ENCODE measurements at places on chromosomes 2 and 18.

DNA sequence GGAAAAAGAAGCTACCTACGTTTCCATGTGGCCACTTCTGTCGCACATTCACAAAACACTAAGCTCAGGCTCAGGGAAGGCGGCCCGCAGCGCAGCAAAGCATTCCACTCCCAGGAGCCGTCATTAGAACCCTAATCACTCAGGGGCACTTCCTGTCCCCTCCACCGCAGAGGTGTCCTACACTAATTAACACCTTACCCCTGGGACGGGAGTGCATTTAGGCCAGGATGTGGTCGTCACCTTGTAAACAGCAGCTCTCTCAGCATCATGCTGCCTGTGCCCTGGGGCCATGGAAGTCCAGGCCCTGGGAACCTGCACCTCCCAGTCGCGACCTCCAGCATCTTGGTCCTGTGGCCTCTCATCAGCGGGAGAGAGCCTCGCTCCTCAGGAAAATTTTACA, 359.8 kb upstream of the SALL3 start:
- no peak for DNase-seq

DNA sequence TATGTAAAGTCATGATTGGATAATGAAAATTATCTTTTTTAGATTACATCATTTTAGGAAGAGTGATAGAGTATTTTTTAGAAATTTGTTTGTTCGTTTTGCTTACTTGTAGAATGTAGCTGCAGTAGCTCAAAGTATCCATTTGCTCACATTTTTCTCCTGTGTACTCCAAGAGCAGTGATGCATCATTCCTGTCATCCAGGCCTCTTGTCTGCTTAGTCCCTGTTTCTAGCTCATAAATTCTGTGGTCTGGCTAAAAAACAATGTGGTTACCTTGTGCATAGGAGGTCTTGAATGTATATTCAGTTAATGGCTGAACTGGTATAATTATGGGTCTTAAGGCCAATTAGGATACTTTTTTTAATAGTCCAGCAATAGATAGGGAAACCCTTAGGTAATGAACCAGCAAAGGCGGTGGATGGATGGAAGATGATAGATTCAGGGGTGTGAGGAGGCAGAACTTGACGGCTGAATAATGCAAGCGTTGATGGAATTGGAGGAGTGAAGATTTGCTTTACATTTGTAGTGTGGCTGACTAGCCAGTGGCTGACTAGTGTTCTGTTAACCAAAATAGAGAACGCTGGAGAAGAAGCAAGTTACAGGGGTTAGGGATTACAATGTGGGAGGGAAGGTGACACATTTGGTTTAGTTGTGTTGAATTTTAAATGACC, 145.0 kb downstream of the ZNF407 start:
- peak; percentile 71 for DNase-seq

DNA sequence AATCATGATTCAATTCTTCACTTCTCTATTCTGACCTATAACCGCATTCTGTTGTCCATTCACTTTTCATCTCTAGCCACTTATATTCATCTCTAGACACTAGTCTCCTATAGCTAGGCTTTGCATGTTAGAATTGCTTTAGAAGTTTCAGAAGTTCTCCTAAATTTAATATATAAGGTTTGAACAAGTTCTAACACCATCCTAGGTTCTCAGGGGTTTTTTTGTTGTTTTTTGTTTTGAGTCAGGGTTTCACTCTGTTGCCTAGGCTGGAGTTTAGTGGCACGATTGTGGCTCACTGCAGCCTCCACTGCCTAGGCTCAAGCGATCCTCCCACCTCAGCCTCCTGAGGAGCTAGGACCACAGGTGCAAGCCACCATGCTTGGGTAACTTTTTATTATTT, 19.9 kb downstream of the WDSUB1 start:
- no peak for DNase-seq

DNA sequence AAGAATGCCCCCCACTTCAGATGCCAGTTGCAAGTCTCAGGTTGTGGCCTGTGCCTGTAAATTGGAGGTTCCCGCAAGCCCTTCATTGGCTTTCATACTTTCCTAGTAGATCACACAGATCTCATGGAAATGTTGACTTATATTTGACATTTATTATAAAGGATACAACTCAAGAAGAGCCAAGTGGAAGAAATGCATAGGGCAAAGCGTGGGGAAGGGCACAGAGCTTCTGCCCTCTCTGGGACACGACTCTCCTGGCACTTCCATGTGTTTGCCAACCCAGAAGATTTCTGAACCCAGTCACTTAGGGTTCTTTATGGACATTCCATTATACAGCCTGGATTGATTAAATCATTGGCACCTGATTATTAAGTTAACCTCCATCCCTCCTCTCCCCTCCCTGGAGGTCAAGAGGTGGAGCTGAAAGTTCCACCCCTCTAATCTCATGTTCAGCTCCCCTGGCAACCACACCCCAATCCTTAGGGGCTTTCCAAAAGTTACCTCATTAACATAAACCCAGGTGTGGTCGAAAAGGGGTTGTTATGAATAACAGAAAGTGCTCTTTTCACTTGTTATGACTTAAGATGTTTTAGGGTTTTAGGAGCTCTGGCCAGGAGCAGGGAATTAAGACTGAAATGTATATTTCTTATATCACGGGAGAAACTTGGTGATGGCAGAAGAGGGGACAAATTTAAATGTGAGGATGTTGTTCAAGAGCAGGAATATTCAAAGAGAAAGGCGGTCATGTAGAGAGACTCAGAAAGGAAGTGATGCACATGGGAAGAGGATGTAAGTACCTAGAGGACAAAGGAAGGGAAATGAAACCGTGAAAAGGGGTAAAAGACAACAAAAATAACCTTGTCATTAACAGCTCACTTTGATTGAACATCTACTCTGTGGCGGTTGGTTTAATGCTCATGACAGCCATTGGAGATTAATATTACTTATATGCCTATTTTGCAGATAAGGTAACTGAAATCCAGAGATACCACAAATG, 31.8 kb downstream of the SP100 start:
- DNase-seq: no peak

DNA sequence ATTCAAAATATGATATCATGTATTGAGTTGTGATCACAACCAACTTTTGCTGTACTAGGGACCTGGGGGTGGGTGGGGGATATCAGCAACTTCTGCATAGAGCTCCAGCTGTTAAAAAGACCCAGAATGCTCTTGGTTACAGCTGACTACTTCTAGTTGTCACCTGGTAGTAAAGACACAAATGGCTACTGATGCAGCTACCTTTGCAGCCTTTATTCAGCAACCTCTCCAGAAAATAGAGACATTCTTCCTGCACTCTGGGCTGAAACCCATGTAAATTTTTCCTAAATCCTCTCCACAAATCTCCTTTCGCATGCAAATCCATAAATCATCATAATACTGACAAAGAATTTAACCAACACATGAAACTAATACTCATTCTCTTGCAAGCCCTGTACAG, 238.3 kb downstream of the TCF4 start:
- no peak for DNase-seq

DNA sequence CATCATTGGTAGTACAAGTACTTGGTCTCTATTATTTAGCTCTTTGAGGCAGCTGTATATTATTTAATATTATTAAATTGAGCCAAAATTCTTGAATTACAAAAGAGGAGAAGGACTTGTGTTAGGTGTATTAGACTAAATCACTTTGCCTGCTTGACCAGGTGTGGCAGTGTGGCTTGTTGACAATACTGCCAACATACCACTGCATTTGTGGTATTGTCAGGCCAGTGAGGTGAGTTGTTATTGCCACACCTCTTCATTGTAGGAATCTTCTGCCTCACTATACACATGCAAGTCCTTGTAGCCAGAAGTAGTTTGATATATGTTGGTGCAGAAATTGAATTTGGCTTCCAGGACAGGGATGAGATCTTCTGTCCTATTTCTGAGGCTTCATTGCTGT, 40.5 kb downstream of the CYP20A1 start:
- no peak for DNase-seq

DNA sequence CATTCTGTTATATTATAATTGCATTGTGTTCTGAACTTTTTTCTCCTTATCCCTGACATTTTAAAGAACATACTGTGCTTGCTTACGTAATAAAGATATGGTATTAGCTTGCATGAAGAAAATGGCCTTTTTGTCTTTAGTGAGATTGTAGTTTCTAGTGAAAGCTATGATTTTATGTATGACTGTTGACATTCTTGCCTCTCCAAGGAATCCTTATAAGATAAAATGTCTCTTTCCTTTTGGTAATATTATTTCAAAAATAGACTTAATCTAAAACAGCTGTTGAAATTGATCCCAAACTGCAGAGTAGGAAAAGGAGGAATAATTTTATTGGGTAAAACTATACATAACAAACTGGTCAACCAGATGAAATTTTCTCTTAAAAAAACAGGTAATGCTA, 40.8 kb upstream of the CCDC102B start:
- DNase-seq: no peak

- no peak for DNase-seq
Measured at GRCh38 chr18:37532917-37533316, 32.7 kb downstream of the CELF4 start.

GRCh38 chr2:111952871-111953452, 54.6 kb downstream of the MERTK start:
- no peak for DNase-seq

DNA sequence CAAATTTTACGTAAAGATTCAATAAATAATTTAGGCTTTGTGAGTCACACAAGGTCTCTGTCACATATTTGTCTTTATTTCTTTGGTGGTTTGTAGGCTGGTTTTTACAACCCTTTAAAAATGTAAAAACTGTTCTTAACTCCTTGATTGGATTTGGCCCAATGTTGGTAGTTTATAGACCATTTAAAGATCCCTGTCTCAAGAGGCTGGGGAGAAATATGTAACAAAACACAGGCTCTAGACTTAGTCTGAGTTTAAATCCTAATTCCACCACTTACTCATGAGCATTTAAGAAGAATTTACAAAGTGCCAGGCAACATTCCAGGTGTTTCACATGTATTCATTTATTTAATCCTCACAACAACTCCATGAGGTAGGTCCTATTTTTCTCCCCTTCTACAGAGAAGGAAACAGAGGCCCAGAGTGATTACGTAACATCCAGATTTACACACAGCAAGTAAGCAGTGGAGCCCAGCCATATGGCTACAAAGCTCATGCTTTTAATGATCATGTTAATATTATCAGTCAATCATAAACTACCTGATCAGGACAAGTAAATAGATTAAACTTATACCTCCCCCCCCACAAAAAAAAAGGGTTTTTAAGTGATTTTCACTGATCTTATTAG, 416.6 kb upstream of the ACVR2A start:
- no peak for DNase-seq

DNA sequence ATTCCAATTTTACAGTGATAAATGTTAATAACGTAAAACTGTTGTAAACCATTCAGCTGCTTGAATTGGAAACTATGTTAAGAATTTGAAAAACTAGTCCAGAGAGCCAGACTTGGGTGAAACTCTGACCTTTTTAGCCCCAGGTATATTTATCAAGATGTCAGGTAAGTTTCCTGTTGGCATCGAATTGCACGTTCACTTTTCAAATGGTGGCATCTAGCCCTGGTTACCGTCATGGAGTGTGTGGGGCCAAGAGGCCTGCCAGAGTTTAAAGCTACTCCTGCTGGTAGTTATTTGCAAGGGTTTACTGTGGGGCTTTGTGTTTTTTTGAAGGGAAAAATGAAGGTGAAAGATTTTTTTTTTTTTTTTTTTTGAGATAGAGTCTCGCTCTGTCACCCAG, 109.9 kb downstream of the WDSUB1 start:
- peak; percentile 48 for DNase-seq

- DNase-seq: peak; percentile 68
Measured at GRCh38 chr2:189613077-189613636, 32.6 kb upstream of the SLC40A1 start.

GRCh38 chr2:206863196-206863595, 76.1 kb upstream of the CPO start:
- DNase-seq: no peak

DNA sequence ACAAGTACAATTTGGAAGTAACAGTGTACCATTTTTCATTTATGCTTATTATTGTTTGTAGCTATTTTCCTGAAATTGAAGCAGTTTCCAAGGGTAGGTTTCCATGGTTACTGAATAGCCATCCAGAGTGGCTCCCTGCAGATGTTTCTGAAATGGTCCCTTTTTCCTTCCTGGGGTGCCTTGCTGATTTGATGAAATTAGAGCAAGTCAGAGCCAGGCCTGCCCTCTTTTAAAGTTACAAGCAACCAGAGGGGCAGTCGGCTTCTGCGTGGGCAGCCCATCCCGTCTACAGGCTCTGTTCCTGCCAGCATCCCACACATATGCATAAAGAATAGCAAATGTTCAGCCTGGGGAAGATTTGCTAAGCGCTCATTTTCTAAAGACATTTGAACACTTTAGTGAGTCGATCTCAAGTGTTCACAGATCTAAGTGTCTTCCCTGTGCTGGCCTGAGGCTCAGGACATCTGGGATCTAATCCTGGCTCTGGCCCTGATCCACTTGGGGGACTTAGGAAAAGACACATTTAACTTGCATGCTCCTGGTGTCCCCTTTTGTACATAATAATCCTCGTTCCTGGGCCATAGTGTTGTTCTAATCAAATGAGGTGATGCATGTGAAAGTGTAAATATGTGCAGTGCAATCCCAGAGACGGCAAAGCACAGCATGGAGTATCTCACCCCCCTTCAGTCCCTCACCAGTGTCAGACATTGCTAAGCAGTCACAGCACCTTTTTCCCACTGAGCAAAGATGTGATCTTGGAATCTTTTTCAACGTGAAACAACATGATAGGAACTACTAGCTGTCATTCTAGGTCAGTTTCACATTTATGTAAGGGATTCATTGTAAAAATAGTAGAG, 92.2 kb downstream of the STPG4 start:
- no peak for DNase-seq

DNA sequence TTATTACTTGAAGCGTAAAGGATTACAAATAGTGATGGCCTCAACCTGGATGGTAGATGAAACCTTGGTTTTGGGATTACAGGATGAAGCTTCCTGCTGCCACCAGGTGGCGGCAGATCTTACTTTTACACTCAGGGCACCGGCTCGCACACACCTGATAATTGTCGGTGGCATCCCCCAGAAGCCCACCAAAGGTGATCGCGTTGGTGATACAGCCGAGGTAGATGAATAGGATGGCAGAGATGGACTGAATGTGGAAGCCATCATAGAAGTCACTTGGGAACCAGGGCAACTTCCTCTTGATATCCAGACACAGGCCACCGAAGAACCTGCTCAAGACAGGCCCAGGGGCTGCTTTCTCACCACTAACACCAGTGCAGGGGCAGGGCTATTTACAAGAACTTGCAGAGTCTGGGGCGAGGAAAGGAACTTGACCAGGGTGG, 51.8 kb downstream of the MTHFD2 start:
- DNase-seq: peak; percentile 50

All from kidney (tissue), 22 donors.